ENCODE measurements at places on chromosomes 5 and 9. TPM values are rescaled to one million over a fixed set of nuclear protein-coding genes. Genes with fewer than 3 reads are reported as not detected.

DNA sequence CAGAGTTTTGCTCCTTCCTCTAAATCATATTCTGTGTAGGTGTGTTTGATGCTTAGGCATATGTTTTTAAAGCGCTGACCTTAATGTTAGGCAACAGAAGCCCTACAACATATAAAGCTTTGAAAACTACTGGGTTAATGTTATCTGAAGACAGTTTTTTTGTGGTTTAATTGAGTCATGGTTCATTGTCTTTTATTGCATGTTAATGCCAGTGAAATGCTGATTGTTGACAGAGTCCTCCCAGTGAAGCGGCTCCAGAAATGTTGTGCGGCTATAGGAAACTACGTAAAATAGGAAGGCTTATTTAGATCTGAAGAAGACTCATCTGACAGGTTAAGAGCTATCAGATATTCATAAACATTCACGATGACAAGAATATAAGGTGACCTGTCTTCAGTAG, 424.6 kb downstream of the CCDC171 start:
- DNase-seq: no peak

Gene IFNA13
- not detected for total RNA-seq

DNA sequence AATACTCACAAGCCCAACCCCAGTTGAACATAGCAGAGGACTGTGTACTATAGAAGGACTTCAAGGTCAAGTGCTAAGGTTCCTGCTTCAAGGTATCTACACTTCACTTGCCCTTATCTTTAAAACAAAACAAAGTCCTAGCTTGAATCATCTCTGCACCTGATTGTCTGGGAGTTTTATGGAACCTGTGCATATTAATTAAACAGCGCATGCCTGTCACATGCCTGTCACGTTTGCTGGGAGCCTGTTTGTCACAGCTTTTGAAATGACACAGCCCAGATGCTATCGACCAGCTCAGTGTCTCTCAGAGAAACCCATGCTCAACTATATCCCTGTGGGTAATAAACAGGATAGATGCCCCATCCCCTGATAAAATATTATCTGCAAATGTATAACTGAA, 476.0 kb downstream of the ZSWIM6 start:
- DNase-seq: no peak

GRCh38 chr5:139667001-139667729, 19.0 kb downstream of the CXXC5 start:
- no peak for DNase-seq

Gene SMIM27
- total RNA-seq: 7.0 TPM

- no peak for DNase-seq
These were observed 214.5 kb upstream of the PUM3 start for GRCh38 chr9:3058409-3058808.

Measured in pancreas (tissue), 10 donors.